ENCODE measurements at places on chromosomes 5 and 9.

GRCh38 chr9:124320062-124320973 lies 62.6 kb downstream of the NEK6 start:
- DNase-seq, result peak; percentile 75

- no peak for DNase-seq
Measured at GRCh38 chr9:74958587-74958986, 5.9 kb upstream of the C9orf40 start.

DNA sequence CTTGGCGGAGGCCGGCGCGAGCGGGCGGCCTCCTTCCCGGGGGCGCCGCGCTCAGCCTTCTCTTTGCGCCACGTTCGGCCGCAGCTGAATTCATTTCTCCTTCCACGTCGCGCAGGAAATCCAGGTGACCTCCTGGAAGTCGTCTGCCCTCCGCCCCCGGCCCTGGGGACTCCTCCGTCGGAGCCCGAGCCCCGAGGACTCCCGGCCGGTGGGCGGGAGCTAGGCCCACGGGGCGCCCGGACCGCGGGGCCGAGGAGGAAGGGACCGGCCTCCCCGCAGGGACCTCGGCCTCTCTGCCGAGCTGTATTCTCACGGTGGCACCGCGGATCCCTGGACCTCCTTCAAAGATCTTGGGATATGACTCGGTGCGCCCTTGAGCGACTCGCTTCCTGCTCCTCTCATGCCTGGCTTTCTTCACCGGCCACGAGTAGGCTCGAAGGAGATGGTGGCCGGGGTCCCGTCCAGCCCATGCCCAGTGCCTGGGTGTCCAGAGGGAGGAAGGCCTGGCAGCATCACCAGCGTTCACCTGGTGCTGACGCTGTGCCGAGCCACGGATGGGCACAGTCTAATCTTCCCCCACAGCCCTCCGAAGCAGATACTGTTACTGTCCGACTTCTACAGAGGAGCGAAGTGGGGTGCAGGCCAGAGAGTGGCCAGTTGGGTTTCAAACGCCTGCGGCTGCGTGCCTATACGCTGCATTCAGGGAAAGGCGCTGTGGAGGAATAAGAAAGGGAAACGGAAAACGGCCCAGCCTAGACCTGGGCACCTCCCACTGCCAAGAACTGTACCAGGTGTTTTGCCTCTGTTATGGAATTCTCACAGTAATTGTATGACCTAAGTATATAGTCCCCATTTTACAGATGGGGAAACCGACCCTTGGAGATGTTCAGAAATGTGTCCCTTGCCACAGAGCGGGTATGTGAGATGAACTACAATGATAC lies 47.3 kb downstream of the PAX5 start:
- DNase-seq, result no peak

GRCh38 chr9:88458716-88459465 lies 70.6 kb downstream of the SPIN1 start:
- no peak for DNase-seq

GRCh38 chr9:3939820-3940219 lies 360.0 kb downstream of the GLIS3 start:
- no peak for DNase-seq

GRCh38 chr5:179974946-179975712 lies 67.4 kb upstream of the TBC1D9B start:
- no peak for DNase-seq

DNA sequence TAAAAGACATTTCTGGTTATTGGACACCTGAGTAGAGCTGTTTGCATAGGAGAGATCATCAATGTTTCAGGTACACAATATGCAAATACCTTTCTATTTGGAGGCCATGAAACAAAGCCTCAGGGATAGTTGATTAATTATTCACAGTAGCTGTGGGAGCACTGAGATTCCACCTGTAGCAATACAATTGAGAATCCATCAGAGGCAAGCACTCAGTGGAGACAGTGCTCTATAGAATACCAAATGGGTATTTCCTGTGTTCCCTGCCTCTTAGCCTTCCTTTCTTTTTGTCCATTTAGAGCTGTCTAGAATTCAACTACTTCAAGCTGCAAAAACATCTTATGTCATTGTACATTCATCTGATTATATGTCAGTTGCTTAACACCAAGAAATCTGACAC lies 1754.0 kb upstream of the ACO1 start:
- no peak for DNase-seq

GRCh38 chr5:71810471-71811195 lies 91.6 kb downstream of the CARTPT start:
- DNase-seq, result no peak

DNA sequence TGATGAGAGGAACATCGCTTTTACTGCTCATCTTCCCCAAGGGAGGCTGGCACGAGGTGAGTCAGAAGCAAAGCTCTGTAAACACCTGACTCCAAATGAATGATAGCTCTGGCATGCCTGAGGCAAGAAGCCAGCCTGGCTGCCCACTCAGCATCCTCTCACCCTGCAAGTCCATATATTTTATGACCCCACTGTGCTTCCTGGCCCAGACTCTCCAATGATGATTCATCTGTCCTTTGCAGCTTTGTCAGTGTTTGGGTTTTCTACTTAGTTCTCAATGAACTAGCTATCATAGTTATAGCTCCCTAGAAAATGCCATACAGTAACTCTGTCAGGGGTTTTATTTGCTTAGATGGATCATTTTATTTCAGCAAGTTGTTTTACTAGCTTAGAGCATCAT lies 52.1 kb upstream of the FSTL4 start:
- no peak for DNase-seq

- no peak for DNase-seq
Measured at GRCh38 chr5:120140501-120140900, 323.6 kb upstream of the PRR16 start.

DNA sequence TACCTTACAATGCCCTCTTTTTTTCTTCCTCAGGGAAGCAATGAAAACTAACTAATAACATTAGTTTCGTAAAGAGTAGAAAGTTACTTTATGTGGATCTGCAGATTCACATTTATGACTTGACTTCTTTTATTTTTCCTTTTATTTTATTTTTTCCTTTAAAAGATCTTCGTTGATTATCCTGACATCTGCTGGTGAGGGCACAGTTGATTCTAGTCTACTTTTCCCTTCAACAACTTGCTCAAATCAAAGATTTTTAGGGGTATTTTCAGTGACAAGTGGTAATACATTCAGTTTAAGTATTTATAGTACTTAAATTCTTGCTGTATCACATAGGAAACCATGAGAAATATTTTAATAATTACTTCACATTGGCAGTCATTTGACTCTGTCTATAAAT lies 4.9 kb downstream of the EDIL3 start:
- DNase-seq, result no peak

All from right forelimb (tissue), 1 donor.